HT1080 (cell line): ENCODE measurements at places on chromosomes 3 and 15. TPM values are rescaled to one million over a fixed set of nuclear protein-coding genes. Genes with fewer than 3 reads are reported as not detected.
A peak's percentile ranks its signal among the peaks of the same experiment; 100 is the strongest.

DNA sequence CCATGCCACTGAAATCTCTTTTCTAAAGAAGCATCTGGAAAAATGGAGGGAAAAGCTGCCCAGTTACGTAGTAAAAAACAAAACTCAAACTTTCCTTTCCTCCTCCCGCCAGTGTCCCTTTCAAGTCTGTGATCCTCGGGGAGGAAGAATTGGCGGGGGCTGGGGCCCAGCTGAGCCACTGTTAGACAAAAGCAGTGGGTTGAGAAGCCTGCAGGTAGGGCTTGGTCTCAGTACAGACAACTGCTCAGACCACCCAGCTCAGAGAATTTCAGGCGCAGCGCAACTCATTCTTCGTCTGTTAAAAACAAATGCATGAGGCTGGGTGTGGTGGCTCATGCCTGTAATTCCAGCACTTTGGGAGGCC, 117.1 kb downstream of the MYLK start:
- DNase-seq, result no peak

DNA sequence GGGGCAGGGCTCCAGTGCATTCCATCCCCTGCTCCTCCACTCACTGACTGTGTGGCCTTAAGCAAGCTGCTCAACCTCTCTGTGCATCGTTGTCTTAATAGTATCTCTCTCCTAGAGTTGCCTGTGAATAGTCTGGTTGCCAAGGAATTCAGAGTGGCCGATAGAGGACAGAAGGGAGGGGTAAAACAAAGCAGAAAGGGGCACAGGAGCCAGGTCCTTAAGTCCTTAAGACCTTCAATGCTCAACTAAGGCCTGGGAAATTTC, 13.7 kb upstream of the CYP11A1 start:
- DNase-seq, result no peak

- DNase-seq, result no peak
Measured at GRCh38 chr15:65904301-65904700, 35.0 kb downstream of the RAB11A start.

DNA sequence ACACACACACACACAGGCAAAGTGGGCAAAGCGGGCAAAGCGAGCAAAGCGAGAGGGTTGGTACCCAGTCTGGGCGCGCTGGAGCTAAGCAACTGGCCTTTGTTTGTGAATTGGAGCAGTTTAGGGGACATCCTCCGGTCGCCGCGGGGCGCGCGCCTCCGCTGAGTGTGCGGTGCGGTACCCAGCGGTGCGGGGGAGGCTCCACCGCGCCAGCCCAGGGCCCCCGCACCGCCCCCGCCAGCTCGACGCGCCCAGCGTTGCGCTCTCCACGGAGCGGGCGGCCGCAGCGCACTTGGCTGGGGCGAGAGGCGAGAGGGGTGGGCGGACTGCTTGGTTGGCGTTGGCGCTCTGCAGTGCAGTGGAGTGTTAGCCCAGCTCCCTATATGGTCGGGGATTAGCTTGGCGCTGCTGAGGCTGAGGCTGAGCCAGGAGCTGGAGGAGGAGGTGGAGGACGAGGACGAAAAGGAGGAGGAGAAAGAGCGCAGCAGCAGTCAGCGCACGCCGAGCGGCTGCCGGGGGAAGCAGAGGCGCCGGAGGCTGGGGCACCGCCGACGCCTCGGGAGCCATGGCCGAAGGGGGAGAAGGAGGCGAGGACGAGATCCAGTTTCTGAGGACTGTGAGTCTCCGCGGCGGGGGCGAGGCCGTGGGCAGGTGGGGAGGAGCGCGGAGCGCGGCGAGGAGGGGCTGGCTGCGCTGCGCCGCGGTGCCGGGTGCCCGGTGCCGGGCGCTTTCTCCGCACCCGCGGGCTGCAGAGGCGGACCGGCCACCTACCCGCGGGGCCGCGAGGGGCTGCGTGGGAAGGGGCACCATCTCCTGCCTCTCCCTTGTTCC, at the start of gene RYR3:
TSS of gene RYR3 (plus strand) at position 487 of the 831 bp plus-strand sequence. CDS start at position 566, 79 bp downstream.
- DNase-seq, result no peak

GRCh38 chr3:25901796-25902195, 111.9 kb downstream of the OXSM start:
- DNase-seq, result no peak

DNA sequence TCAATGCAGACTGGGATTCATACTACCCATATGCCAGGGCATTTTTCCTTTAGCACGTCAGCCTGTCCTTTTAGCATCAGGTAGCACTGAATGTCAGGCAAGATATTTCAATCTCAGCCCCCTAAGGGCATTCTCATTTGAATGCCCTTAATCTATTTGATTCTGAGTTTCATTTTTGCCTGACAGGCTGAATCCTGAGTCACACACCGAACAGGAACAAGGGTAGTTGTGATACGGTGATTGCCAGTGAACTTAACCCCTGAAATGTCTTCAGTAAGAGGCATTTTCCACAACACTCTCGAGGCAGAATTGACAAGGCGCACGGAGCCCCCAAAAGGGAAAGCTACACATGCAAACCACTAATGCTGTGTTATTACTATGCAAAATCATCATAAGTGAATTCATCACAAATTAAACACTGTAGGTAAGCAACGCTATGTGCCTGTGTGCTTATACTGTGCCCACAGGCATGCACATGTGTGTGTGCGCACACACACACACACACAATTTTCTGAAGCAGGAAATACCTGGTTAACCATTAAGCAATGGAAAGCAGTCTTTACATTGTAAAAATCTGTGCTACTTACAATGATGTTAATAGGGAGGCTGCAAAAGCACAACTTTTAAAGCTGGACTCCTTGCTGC, 130.4 kb downstream of the ZNF385D start:
- peak; percentile 10 for DNase-seq

Gene SPINK8
- total RNA-seq, result not detected in 2 replicates

DNA sequence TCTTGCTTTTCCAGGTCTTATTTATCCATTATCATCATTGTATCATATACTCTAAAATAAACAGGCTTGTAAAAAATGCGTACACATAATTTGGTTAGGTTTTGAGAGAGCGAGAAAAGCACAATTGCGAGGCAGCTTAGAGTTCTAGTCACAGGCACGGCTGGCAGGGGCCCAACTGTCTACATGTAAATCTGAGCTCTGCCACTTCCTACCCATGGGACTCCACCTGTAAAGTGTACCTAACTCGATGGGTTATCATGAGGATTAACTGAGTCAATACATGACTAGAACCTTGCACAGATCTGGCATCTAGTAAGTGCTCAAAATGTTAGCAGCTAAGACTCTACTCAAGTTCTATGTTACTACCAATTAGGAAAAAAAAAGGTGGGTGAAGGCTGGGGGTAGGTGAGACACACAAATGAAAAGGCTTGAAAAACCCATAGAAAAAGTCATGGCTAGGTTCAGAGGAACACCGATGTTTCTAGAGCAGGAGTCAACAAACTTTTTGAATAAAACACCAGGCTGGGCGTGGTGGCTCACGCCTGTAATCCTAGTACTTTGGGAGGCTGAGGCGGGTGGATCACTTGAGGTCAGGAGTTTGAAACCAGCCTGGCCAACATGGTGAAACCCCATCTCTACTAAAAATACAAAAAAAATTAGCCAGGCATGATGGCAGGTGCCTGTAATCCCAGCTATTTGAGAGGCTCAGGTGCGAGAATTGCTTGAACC, 36.2 kb downstream of the GLB1 start:
- DNase-seq, result no peak

Gene FRMD4B
- 12.9 and 19.1 TPM in 2 replicates for total RNA-seq

DNA sequence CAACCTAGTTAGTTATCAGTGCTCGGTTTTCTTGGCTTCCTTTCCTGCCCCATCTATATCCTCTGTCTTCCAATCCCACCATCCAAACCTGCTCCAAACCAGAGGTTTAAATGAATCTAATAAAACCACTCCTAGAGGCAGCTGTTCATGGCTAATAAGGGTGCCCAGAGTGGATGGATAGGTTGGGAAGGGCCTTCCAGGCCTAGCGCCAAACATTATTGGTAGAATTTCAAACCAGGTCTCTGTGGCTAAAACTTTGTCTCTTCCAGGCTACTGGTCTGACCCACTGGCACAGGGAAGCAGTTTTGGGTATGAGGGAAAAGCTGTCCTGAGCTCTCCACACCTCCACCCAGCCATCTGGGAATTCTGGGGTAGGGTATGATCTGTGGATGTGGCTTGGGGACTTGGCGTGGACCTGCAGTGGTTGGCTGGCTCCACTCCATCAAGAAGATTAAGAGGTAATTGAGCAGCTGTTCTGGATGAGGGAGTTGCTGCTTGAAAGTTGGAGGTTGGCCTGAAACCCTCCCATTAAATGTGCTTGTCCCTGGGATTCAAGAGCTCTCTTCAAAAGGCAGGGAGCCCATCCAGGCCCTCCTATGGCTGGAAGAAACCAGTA, 29.3 kb upstream of the INSYN1 start:
- no peak for DNase-seq

Gene GOLGA8T
- 0.06 and 0.17 TPM in 2 replicates for total RNA-seq

Gene DUOXA2
- total RNA-seq, result not detected in 2 replicates

GRCh38 chr15:95836536-95836935, 494.0 kb upstream of the NR2F2 start:
- no peak for DNase-seq

DNA sequence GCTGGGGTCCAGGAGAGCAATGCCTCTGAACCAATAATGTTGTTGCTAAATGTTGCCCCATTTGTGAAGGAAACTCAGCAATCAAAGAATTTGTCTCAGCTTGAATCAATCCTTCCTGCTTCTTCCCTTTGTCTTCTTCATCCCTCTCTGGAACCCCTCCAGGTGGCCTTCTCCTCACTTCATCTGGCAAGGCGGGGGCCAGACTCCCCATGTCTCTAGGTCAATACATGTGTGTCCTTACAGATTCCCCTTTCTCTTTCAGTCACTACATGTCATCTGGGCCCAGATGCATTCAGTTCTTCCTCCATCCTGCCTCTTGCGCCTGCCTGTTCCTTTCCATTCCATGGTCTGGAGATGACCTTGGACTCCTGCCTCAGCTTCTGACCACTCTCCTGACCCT, 8.0 kb upstream of the LTF start:
- no peak for DNase-seq
